Lung (tissue), 17 donors: ENCODE measurements at places on chromosomes 2 and 18.

- no peak for DNase-seq
Measured at GRCh38 chr18:8938817-8939216, 163.7 kb upstream of the NDUFV2 start.

- DNase-seq, result no peak
Measured at GRCh38 chr18:35732636-35733035, 151.1 kb downstream of the GALNT1 start.

DNA sequence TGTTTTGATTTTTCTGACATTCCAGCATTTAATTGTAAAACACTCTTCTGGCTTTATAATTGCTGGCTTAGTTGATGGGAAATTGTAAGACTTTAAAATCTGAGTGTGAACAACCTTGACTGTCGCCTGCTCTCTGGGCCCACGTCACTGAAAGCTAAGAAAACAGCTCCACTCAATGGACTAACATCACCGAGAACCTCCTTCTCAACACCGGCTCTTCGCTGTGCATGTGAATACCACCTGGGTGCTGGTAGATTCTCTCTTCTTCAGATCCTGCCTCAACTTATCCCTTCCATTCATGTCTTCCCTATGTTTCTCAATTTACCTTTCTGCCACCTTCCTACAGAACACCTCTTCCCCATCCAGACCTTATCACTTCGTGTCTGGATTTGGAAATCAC, 523.1 kb upstream of the ID2 start:
- DNase-seq, result no peak

DNA sequence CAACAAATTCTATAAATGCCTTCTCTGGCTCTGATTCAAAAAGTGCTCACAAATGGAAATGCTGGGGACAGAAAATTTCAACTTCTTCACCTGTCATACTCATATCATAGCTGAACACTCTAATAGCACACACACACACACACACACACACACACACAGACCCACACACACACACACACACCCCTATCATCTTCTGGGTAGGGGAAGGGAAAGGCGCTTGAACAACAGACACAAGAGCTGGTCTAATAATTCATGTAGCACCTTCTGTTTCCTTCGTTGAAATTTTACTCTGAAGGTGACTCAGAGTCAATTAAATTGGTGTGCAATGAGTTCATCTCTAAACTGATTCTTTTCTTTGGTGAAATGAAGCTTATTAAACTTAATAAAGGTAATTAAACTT, 32.9 kb downstream of the CD28 start:
- DNase-seq, result no peak

DNA sequence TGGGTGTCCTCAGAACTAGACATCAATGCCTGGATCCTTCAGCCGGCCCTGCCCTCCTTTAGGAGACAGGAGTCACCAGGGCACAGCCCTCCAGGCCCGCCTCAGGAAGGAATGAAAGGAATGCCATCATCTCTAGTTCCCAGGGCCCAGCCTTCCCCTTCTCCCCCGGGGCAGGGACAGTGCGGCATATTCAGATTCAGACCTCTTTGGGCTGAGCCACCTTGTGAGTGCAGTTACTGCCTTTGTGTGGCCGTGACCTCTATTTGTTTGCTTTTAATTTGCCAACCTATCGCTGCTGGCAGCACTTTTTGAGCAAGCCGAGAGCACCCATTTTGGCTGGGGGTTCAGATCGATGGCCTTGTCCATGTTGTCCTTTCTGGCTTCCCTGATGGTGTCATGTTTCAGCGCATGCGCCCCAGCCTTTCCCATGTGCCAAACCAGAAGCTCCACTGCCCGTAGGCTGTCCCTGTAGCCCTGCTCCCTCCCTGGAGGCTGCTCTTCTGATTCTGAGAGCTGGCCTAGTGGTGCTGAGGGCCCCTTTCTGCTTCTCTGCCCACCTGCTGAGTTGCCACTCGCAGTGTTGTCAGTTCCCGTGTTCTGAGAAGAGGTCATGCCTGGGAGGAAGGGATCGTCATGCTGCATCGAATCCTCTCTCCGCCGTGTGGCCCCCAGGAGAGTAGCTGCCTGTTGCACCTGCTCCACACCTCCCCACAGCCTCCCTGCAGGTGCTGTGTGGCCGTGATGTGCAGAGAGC, 10.9 kb downstream of the ANKRD23 start:
- DNase-seq, result peak; percentile 88

- DNase-seq, result peak; percentile 26
Measured at GRCh38 chr2:227612546-227613271, 1.9 kb downstream of the SCYGR3 start.

GRCh38 chr2:150097901-150098531, 389.5 kb downstream of the RND3 start:
- DNase-seq, result peak; percentile 71

- DNase-seq, result no peak
Measured at GRCh38 chr2:36294316-36294721, 61.3 kb upstream of the CRIM1 start.

- DNase-seq, result no peak
Measured at GRCh38 chr18:42742474-42742873, 373.0 kb downstream of the RIT2 start.

GRCh38 chr18:51226068-51226467, 28.6 kb upstream of the MEX3C start:
- DNase-seq, result peak; percentile 31

GRCh38 chr2:7866825-7867224, 815.0 kb upstream of the ID2 start:
- DNase-seq, result no peak

DNA sequence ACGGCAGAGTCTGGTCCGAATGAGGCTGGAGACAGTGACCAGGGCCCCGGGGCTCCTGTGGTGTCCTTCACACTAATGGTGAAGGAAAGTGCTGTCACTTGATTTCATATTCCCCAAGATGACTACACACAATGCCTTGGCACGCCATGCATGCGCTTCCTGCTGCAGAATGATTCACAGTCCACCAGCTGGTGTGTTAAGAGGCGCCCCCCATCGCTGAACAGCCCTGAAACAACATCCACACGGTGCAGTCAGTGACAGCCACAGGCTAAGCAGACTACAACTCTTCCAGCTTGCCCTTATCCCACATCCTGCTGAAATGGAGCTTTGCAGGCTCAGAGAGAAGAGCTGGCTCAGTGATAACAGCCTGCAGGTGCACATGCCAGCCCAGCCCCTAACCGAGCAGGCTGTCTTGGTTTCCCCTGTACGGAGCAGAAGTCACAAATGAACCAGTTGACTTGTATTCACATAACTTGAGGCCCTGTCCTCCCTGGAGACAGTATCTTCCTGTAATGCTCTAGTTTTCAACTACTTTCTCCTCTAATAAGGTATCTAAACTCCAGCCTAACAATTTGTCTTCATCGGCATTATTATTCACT, 24.3 kb upstream of the CDH20 start:
- DNase-seq, result no peak

DNA sequence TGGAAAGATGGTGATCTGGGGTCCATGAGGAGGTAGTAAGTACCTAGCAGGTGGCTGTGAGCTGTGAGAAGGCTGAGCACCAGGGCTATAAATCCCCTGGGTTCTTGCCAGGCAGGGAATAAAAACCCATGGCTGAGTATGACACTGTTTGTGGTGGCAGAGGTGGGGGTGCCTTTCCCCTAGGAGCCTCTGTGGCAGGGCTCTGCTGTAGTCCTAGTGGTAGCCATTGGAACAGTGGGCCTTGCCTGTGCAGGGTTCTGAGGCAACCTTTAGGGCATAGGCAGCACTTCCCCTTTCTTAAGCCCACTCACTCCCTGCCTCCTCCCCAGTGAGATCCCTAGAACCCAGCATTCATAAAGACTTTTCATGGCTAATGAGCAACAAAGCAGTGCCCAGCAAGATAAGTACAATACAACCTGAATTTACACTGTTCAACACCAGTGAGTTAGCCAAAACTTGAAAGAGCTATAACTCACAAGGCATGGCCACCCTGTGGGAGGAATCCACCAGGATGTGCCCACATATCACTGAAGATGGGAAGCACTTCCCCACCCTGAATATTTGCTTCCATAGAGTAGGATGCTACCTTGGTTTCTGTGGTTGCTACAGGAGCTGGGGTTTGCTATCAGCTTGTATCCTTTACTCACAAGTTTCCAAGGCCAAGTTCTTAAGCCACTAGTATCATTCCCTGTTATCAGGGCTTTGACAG, 100.9 kb upstream of the NEUROD1 start:
- DNase-seq, result no peak

DNA sequence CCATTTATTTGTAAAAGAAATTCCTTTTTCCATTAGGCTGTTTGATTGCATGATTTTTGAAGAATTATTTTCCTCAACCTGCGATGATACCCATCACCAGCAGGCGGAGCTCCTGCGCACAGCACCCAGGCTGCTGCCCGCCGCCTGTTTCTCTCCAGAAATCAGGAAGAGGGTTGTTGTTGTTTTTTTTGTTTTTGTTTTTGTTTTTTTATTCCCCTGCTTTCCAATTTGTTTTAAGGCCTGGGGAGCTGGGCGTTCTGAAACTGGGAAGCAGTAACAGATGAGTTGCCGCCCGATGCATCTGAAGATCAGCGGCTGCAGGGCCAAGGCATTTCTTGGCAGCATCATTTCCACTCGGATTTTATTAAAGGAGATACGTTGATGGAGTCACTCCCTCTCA, 132.1 kb downstream of the MBP start:
- peak; percentile 61 for DNase-seq

DNA sequence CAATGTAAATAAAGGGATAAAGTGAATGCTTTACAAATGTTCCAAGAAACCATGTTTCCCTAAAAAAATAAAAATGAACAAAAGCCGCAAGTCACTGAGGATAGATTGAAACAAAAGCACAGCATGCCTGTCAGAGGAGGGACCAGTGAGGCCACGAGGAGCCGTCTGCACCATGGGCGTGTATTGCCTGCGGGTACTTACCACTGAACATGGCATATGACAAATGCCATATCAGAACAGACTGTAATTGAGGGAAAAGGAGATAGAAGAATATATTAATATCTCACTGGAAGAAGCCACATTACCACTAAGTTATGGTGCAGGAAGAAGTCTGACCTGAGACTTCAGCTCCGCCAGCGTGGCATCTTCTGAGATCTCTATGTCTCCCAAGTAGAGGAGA, 75.8 kb downstream of the USP40 start:
- DNase-seq, result no peak

DNA sequence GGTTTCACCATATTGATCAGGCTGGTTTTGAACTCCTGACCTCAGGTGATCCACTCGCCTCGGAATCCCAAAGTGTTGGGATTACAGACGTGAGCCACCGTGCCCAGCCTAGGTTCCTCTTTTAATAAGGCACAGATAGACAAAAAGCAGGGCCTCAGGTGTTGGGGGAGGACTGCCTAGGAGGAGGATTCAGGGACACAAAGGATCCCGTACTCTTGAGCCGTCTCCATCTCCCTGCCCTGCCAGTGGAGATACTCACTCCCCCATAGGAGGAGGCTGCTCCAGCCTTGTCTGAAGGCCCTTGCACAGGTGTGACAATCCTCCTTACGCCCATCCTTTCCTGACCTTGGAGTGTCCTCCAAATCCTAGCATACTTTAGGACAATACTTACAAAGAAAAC, 32.0 kb upstream of the TFCP2L1 start:
- no peak for DNase-seq

GRCh38 chr2:155412598-155412997, 714.1 kb downstream of the KCNJ3 start:
- DNase-seq, result no peak

- no peak for DNase-seq
Measured at GRCh38 chr2:202400941-202401340, 24.8 kb downstream of the BMPR2 start.

DNA sequence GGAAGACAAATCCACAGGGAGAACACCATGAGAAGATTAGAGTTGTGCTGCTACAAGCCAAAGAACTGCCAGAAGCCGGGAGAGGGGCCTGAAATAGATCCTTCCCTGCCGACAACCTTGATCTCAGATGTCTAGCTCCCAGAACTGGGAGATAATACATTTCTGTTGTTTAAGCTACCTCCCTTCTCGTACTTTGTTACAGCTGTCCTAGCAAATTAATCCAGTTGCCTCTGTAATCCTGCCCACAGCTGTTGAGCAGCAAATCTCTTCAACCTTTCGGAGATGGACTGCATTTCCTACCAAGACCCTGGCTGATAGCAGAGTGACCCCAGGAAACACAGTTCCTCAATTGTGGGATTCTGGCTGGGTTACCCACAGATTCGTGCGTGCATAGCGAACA, 2.6 kb upstream of the TBC1D8 start:
- DNase-seq, result no peak

DNA sequence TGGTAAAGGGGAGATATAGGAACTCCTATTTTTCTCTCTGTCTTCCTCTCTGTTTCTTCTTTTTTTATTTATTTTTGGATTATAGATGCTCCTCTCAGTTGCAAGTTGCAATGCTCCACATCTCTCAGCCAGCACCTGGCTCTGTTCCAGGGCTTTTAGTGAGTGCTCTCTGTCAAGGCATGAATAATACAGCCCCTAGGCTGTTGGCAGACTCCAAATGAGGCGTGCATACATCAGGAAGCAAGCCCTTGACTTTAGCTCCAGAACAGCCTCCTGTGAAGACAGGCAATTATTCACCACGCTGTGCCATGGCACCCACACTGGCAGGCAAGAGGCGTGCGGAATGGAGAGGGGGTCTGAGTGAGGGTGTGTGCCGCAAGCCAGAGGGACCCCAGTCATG, 228.1 kb upstream of the PXDN start:
- peak; percentile 94 for DNase-seq

DNA sequence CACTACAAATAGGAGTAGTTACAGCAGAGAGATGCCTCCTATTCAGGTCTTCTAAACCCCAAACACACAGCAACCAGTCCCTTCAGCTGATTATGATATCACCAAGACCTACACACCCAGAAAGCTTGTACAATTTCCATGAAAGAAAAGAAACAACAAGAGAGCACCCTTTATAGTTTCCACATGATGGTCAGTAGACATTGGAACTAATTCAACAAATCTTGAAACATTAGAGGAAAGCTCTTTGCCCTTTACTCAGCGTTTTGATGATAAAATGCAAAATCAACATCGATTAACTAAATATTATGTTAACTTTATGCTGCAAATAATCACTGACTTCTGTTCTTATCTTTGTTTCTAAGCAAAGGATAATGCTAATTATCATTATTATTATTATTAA, 393.6 kb upstream of the ID2 start:
- DNase-seq, result no peak

GRCh38 chr2:210252699-210253606, 27.7 kb upstream of the ACADL start:
- peak; percentile 41 for DNase-seq
